ENCODE measurements at places on chromosomes 3 and 15.

DNA sequence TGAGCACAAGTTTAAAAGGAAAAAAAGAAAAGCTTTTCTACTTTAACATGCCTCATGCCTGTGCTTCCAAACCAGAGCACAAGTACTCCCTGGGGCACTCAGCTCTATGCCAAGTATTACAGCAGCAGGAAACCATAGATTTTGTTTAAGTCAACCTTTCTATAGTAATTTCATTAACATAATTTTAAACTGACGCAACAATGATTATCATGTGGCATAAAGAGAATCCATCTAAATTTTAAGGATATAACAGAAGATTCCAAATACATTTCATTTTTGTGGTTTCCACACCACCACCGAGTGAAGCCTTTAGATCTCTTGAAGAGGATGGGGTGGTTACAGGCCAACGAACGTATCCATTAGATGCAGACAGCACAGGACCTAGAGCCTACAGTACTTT, 112.1 kb downstream of the TNIK start:
- no peak for DNase-seq

DNA sequence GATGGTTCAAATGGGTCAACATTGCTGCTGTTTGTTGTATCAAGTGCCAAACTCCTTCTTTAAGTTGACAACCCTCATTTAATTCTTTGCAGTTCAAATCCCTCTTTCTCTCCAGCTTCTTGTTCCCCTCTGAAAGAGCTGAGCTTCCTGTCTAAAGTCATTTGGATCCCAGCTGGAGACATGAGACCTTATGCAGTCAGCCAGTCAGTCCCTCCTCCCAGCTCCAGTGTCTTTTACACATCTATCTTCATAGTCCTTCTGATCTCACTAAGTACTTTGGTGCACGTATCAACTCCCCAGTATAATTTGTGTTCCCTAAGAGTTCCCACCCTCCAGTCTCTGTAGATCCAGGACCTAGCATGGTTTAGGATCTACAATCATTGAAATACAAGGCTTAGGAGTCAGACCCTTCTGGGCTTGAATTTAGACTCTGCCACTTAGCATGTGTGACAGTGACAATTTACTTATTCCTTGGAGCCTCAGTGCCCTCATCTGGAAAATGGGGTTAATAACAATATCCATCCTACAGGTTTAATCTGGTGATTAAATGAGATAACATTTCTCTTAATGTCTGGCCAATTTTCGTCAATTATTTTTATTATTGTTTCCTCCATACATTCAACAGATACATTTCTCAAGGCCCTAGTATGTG, 102.8 kb upstream of the SEMA6D start:
- DNase-seq = no peak

DNA sequence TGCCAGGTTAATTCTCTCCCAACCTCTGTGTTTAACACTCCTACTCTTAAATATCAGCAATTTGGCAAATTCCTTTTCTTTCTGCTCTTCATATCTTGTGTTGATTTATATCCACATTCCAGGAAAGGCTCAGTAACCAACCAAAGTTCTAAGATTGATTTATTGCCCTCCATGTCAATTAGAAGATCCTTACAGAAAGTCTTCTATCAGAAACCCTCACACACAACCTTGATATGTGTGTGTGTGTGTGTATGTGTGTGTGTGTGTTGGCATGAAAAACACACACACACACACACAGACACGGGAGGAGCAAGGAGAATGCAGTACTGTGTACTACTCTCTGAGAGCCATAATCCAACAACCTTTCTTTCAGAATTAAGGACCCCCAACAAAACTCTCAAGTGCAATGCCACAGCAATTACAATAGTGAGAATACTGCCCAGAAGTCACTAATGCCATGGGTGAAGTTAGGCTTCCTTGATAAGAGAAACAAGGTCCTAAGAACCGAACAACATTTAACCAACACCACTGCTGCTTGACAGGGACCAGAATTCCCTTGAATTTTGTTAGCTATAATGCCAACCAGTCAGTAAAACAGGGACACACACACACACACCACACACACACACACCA, 1.1 kb downstream of the LSAMP start:
- no peak for DNase-seq

- no peak for DNase-seq
These were observed 549.9 kb downstream of the GRM7 start for GRCh38 chr3:7410782-7411181.

GRCh38 chr15:65532738-65533051, 2.4 kb downstream of the HACD3 start:
- no peak for DNase-seq

DNA sequence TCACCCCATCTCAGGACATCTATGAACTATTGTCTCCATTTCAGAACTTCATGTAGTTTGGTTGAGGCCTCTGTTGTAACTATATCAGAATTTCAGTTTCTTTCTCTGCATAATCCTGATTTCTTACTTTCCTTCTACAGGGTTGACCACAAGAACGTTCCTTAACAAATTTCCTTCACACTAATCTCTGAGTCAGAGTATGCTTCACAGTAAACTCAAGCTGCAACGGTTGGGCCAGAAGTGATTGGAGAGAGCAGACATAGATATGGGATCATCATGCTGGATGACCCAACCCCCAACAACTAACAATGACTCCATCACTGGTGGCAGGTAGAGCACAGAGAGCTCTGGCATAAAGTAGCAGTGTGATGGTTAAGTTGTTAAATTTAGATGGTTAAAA, 128.8 kb upstream of the OSTN start:
- DNase-seq = no peak

Data from cerebellar nuclear complex (tissue), 1 donor.